ENCODE measurements at places on chromosomes 6 and 20.

DNA sequence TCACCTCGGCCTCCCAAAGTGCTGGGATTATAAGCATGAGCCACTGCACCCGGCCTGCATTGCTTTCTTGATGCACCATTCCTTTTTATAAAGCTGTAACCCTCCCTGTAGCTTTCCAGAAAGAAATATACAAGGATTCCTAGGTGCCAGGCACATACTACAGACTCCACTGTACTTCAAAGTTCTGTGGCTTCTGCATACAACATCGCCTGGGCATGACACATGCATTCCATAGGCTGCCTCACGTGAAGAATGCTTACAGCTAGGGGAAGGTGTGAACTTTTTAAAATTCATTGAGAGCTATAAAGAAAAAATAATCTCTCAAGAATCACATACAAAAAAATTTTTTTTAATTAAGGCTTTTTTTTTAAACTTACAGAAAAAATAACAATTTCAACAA is 50.2 kb downstream of the TRAM2 start:
- no peak for DNase-seq

DNA sequence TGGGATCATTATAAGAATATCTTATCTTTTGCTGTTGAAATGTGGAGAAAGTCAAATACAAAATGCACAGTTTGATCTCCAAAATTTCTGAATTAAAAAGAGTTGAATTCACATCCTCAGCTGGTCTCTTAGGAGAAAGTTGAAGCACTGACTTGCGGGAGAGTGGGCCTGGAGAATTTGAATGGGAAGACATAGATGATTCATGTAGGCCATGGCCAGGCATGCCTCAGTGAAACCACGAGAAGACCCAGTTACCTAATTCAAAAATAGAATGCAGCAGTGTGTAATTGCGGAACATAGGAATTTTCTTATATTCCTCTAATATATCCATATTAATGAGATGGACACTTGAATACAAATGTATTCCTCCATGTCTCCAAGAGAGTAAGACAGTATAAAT is 53.0 kb upstream of the DTNBP1 start:
- DNase-seq, result no peak

DNA sequence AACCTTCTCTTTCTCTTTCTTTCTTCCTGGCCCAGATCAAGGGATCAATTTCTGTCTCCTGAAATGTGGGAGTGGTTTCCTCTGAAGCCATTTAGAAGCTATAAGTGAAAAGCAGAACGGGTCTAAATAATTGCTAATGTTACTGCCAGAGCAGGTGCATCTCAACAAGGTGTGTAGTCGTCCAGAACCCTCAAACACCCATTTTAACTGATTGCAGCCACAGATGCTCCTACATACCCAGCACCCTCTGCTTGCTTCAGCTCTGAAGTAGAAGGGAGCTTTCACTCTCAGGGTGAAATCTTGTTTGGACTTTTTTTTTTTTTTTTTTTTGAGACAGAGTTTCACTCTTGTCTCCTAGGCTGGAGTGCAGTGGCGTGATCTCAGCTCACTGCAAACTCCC is 592.1 kb upstream of the ARID1B start:
- no peak for DNase-seq

DNA sequence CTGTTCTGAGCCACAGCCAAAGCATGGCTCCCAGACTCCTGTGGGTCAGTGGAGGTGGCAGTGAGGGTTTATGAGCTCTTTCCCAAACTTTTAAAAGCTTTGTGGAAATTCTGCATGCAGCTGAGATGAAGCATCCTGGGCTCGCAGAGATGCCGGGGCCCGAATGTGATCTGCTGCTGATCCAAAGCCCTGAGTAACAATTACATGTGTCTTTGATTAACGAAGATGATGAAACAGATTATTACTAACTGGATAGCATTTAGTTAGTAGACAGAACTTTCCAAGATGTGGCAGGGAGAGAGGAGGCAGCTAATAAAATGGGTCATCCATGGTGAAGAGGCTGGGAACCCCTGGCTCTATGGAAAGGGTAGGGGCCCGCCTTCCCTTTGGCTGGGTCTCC is 43.9 kb upstream of the MDFI start:
- no peak for DNase-seq

DNA sequence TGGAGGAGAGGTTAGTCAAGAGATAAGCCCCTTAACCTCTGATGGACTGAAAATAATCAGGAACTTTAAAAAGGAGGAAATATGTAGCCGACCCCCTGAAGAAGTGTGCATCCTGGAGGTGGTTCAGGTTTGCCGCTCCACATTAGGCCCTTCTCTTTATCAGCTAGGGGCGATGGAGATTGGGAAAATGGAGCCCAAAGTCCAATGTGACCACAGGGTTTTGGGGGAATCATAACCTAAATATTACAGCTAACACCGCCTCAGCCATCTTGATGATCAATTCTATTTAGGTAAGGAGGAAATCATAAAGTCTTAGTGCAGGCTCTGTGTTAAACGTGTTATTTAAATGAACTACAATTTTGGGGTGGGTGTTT is 1.2 kb downstream of the OGFRL1 start:
- DNase-seq, result no peak

GRCh38 chr20:37223053-37223452 is 38.6 kb downstream of the GHRH start:
- no peak for DNase-seq

GRCh38 chr6:112343977-112344376 is 3.2 kb upstream of the RFPL4B start:
- no peak for DNase-seq

- DNase-seq, result no peak
Measured at GRCh38 chr6:19852927-19853326, 15.8 kb downstream of the ID4 start.

DNA sequence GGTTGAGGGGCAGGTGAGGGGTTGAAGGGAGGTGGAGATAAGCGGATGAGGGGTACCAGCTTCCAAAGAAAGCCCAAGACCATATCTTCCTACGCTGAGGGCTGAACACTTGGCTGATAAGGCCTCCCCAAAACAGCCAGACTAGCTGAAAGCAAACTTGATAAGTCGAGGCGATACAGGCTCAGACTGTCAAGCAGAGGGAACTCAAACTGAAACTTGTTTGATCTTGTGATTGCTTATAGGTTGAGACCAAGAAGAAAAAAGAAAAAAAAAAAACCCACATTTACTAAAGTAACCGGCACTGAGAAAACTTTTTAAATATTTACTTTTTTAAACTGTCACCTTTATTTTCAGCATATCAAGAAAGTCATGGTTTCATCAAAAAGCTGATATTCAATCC is 73.6 kb downstream of the TRERF1 start:
- DNase-seq, result no peak

DNA sequence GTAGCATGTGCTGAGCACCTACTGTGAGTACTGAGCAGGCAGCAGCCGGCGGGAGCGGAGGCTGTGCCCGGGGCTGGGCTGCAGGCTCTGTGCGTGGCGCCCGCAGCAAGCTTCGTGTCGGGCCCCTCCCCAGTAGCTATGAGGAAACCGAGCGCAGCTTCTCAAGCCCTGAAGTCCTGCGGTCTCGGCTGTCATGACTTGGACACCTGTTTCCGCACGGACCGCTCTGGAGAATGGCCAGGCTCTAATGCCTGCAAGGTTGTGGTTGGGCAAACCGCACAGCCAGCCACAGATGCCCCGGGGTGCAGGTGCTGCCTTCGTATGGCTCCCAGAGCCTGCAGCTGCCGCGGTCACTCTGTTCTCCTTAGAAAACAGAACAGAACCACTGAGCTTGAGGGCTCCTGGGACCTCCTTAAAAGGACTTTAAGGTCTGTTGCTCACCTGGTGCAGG is 33.7 kb downstream of the PYGB start:
- no peak for DNase-seq

DNA sequence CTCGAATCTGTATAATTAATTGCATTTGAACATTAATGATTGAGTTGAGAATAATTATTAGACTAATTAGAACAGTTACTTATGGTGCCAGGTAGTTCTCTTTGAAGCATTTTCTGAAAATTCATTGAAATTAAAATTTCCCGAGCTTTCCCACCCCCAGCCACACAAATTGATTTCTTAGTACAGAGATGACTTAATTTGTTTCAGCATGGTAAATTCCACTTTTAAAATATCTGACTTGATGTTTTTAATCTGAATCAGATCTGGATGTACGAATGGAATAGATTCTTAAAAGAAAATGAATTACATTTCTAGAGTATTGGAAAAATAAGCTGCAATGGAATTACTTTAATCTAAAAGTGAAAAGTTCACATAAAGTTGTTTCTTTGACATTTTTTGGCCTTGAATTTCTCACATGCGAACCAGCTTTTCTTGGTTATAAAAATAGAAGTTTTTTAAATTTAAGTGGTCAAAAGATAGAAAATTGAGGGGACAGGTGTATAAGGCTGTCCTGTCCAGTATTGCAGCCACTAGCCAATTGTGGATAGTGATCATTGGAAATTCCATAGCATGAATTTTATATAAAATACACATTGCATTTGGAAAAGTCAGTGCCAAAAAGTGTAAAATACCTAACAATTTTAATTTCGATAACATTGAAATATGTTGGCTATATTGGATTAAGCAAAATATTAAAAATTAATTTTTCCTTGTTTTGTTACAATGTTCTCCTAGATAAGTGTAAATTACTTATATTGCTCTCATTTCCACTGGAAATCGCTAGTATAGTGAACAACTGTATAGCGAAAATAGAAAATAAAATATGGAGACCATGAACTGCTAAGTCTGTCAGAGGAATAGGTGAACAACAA is 102.9 kb downstream of the OR2B2 start:
- no peak for DNase-seq

- no peak for DNase-seq
Measured at GRCh38 chr6:48397887-48398286, 286.9 kb upstream of the PTCHD4 start.

GRCh38 chr20:49394264-49394663 is 88.2 kb downstream of the KCNB1 start:
- DNase-seq, result no peak

DNA sequence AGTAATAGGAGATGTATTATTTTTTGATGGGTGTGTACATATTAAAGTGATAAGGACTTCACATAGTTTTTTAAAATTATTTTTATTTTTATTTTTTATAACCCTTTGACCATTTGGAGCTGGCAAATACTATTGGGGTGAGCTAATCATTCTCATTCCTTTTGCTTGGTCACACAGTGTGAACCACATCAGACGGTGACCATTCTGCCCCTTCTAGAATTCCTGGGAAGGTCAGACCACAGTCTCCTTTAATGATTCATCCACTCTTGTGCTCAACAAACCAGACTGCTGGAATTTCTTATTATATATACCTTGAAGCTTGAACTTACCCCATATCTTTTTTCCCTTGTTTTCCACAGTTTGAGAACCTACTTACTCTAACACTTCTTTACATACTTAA is 23.9 kb upstream of the PRL start:
- DNase-seq, result no peak

- DNase-seq, result no peak
Measured at GRCh38 chr20:14996883-14997672, 659.7 kb upstream of the FLRT3 start.

DNA sequence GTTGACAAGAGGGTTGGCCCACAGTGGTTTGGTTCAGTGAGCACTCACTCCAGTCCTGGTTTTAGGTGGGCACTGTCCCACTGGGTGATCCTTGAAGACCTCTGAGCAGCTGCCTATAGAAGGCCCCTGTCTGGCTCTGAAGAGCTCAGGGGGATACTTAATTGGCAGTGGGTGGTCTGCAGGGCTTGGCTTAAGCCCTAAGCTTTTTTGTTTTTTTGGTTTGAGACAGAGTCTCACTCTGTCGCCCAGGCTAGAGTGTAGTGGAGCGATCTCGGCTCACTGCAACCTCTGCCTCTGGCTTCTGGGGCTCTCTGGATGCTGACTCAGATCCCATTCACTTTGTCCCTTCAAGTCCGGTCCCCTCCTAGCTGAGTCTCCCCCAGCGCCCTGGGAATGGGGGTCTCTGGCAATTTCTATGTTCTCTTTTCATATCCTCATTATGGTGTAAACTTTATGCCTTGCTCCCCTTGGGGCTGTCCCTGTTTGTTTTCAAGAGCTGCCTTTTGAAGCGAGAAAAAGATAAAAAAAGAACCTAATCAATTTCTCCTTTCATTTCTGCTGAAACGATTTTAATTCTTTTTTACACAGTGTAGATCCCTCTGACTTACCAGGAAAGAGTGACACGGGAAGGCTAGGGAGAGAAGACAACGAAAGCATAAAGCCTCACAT is 12.2 kb upstream of the KCNG1 start:
- DNase-seq, result no peak

DNA sequence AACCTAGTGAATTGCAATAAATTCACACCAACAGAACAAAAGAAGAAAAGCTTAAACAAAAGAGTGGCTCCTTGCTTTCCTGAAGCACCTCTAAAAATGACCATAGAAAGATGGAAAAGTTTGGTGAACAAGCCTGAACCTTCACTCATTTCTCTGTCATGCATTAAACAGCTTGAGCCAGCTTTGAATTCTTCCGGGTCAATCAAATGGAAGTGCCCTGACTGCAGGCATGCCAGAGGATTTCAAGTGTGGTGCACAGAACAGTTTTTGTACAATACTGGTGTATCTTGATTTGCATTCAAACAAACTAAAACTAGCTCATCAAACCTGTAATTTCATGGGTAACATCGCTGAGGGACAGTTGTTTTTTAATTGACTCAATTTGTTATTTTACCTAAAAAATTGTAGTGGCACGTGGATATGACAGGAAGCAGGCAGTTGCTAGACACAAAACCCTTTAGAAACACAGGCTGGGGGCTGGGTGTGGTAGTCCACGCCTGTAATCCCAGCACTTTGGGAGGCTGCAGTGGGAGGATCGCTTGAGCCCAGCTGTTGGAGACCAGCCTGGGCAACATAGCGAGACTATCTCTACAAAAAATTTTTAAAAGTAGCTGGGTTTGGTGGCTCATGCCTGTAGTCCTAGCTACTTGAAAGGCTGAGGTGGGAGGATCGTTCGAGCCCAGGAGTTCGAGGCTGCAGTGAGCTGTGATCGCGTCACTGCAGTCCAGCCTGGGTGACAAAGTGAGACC is 9.1 kb downstream of the CASS4 start:
- DNase-seq, result no peak

- DNase-seq, result no peak
Measured at GRCh38 chr6:101851911-101852310, 458.4 kb downstream of the GRIK2 start.

DNA sequence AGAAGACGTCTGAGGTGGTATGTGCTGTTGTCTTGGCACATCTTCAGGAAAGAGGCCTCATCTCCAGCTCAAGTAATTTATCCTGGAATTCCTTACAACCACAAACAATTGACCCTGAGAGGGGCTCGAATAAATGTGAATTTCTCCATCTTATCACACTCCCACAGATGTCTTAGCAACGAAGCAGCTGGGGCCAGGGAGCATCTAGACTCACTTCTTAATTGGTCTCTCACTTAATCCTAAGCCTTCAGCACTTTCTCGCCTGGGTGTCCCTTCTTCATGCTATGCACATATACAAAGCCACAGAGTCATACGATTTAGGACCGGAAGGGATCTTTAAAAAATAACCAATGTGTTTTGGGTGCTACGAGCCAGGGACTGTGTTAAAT is 27.1 kb downstream of the PCK1 start:
- no peak for DNase-seq

- DNase-seq, result no peak
Measured at GRCh38 chr6:156925718-156926607, 148.8 kb downstream of the ARID1B start.

DNA sequence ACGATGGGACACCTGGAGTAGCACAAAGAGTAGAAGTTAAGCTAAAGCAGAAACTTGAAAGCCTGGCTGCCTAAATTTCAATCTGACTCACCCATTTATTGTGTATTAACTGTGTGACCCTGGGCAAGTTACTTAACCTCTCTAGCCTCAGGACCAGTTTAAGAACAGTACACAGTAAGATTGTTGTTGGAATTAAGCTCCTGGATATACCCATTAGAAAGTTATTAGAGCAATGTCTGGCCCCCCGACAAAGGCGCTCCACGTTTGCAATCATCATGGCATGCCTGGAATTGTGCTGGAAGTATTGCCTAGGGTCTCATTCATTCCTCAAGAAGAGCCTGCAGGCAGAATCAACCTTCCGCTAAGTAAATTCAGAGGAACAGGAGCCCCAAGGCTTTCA is 1.4 kb downstream of the SDC4 start:
- DNase-seq, result no peak

Data from omental fat pad (tissue), 4 donors.